Nucleus accumbens (tissue), 56 donors: ENCODE measurements at places on chromosomes 7 and 10.

DNA sequence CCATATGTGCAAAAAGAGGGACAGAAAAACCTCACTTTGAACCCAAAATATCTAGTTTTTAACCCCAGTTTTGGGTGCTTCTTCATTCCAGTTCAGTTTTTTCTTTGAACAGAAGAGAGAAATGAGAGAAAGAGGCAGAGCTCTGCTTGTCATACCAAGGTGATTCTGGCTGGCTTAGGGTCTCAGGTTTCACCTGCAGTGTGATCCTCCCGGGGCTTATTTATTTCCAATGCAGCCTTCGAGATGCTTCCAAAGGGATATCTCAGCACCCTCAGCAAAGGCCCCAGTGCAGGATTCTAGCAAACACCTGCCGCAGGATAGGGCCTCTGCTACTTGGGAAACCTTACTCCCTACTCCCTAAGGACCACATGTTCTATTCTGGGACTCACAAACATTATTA is 131.3 kb downstream of the WDR11 start:
- DNase-seq, result no peak

GRCh38 chr7:47449810-47450590 is 131.9 kb downstream of the TNS3 start:
- no peak for DNase-seq

DNA sequence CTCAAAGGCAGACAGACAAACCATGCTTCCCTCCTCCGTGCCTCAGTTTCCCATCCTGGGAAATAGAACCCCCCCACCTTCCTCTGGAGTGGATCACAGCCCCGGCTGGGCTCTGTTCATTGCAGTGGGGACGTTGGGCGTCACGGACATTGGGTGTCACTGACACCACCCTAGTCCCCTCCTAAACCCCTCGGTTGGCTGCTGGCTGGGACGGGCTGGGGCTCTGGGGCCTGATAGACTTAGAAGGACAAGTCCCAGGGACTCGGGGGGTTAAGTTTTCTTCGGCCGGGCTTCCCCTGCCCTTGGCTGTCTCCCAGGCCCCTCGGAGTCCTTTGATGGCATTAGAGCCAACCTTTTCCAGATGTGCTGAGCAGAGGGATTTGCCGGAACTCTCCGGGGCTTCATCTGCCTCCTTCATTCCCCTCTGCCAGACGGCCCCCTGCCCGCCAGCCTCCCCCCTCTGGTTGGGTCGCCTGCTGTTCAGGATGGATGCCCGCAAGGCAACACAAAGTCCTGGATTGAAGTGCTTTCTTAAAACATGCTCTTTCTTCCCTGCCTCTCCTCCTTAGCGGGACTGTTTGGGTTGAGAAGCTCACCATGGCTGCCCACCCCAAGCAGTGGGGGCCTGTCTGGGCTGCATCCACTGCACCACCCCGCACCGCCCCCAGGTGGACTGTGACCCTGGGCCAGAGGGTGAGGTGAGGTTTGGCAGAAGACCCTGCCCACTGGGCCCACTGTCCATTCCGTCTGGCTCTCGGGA is 73.0 kb downstream of the COL26A1 start:
- no peak for DNase-seq

- no peak for DNase-seq
Measured at GRCh38 chr7:130210181-130210935, 2.7 kb downstream of the SSMEM1 start.

DNA sequence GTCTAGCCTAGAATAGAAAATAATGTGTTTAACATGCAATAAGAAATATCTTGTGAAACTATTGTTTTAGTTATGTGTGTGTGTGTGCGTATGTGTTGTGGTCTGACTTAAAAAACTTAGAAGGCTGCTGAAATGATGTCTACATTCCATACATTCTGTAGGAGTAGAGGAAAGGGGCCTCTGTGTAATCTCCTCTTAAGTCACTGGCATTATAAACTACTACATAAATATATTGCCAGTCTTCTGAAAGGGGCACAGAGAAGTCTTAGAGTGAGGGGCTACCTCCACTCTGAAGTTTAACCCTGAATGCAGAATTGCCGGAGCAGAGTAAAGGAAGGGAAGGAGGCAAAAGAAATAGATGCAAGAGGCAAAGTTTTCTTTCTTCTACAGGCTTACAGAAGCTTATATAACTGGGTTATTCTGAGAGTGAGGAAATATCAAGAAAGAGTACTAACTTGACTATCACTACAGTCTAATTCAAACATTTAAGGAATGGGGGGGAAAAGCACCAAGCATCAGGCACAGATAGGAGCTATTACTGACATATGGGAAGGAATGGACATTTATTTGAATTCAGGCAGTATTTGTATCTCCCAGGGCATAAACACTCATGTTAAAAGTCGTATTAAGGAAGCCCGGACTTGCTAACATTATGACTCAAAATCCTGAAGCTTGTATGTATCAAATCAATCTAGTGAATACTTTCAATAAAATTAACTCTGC is 75.7 kb downstream of the DNAJC1 start:
- DNase-seq, result no peak

- DNase-seq, result no peak
Measured at GRCh38 chr10:78862328-78862640, 206.5 kb upstream of the ZMIZ1 start.

DNA sequence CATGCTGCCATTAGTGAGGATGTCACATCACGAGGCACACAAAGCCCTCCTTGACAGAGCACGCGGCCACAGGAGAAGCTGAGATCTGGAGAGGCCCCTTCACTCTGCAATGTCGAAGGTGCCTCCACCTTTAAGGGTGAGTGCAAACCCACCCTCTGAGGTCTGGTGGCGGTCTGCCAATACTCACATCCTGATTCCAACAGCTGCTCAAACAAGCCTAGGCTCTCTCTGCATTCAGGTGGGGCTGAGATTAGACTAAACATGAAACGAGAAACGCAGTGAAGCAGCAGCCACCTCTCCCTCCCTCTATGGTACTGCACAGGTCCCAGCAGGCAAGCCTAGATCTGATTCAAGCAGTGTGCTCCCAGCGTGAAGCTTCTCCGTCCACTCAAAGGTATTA is 151.8 kb downstream of the TCERG1L start:
- DNase-seq, result no peak

GRCh38 chr7:99398891-99399445 is 9.4 kb downstream of the PDAP1 start:
- no peak for DNase-seq

GRCh38 chr10:122999347-122999746 is 9.2 kb downstream of the IKZF5 start:
- no peak for DNase-seq

GRCh38 chr10:11822026-11822756 is 965 bp upstream of the PROSER2 start:
- DNase-seq, result no peak

- DNase-seq, result no peak
Measured at GRCh38 chr10:103238506-103239252, 7.0 kb upstream of the RPEL1 start.
